ENCODE measurements at places on chromosomes 13 and 19.
A peak's percentile ranks its signal among the peaks of the same experiment; 100 is the strongest.

- DNase-seq, result no peak
These were observed 7.1 kb downstream of the FUZ start for GRCh38 chr19:49805822-49806619.

- no peak for DNase-seq
These were observed 232.9 kb downstream of the FOXO1 start for GRCh38 chr13:40433577-40433976.

DNA sequence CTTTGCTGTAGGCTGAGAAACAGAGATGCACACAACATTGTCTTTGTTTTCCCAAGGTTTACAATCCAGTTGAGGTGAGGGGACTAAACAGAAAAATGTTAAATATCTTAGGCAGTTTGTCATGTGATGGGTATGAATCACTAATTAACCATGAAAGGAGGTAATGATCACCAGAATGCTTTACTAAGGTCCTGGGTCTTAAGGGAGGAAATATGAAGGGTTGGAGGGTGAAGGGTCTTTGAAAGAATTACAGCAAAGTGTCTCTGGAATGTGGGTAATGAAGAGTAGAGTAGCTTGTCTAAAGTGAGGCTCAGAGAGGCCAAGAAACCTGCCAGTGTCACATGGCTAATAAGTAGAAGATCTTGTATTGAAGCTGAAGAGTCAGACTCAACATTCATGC, 19.0 kb downstream of the BIVM start:
- DNase-seq, result no peak

- no peak for DNase-seq
These were observed 311.4 kb upstream of the MAB21L1 start for GRCh38 chr13:35787937-35788336.

DNA sequence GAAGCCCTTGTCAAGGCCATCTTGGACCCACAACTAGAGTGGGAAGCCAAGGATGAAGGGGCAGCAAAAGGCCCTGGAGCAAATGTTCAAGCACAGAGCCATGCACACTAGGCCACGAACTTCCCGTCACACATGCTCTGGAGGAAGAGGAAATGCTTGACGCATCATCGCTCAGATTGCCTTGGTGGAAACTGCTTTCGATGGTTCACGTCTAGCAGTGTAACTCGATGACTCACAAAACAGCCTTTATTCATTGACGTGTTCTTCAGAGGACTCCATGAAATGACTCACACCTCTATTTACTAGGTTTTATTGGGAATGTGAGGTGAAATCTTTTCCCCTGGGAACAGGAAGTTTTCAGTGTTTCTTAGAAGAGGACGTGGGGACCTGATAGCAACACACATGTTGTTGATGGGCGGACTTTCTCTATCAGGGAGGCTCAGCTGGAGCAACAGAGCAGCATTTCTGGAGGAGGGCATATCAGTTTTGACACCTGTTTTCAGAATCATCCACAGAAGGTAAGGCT, 79.8 kb upstream of the FLT1 start:
- DNase-seq, result no peak

DNA sequence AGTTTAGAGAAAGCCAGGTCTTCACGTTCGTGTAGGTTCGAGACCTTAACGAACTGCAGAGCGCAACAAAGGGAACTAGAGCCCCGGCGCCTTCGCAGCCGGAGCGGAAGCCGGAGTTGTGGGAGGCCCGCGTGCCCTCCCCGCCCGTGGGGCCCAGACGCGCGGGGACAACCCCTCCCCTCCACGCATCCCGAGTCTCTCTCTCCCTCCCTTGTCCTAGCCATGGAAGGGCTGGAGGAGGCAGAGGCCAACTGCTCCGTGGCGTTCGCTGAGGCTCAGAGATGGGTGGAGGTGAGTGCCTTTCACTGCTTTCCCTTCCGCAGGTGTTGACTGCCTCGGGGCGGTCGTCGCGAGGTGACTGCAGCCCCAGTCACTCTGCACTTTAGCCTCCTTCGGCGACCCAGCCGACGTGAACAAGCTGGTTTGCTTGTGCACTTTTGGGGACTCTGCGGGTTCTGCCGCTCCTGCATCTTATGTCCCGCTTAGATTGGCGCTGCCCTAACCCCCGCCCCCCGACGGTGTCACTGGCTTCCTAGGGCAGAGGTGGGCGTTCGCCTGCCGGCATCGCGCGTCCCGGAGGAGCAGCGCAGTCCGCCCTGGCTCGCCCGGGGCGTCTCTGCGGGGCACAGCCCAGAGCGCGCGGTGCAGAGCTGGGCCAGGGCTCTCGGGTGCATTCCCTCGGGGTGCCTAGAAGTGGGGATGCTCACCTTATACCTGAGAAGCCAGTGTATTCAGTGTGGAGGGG, 478 bp downstream of the LMO7 start:
- no peak for DNase-seq

DNA sequence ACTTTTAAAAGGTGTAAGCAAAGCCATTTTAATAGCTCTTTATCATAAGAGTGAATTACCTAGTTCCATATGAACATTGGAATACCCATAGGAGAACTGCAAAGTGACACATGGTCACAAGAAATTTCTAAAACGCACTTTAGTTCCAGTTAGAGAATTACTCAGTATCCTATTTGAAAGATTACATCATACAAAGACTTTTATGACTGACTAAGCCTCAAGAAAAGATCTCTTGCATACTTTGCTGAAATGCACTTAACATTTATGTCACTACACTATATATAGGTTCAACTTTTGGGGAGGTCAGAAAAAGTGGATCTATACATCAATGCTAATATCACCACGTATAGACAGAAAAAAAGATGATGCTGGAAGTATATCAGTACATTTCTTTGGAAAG, 7.1 kb downstream of the PCDH9 start:
- no peak for DNase-seq

GRCh38 chr13:97067017-97067895, 73.0 kb upstream of the OXGR1 start:
- no peak for DNase-seq

- no peak for DNase-seq
These were observed 27.3 kb downstream of the INTS6 start for GRCh38 chr13:51425410-51426042.

DNA sequence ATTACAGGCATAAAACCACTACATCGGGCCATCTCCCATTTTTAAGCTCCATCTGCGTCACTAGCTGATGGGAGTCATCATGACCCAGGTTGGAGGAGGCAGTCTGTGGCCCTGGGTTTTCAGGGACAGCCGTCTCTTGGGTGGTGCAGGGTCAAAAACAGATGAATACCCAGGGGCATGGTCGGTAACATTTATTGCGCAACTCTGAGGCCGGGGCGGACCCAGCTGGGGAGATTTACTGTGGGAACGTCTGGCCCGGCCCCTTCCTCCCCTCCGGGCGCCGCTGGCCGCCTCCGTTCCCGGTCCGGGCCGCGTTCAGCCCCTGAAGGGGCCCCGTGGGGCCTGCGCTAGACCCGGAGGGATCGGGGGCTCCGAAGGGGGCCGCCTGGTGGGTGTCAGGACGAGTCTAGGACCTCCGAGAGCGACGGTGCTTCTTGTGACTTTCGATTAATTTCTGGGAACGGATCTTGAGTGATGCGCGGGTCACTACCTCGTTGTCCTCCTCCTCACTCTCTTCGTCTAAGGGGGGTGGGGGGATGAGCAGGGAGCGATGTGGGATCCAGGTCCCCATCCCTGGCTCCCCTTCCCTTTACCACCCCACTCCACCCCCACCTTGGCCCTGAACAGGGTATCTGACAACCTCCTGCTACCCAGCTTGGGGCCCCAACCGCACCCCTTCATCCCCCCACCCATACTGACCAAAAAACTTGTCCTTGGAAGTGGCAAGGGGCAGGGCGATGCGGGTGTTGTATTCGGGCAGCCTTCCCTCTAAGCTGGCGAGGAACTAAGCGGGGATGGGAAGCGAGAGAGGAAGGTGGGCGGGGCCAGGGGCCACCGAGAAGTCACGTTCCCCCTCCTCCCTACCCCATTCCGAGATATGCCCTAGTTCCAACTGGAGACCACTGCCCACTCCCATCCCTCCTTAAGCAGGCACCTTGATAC, 1.6 kb upstream of the RGL3 start:
- DNase-seq, result no peak

DNA sequence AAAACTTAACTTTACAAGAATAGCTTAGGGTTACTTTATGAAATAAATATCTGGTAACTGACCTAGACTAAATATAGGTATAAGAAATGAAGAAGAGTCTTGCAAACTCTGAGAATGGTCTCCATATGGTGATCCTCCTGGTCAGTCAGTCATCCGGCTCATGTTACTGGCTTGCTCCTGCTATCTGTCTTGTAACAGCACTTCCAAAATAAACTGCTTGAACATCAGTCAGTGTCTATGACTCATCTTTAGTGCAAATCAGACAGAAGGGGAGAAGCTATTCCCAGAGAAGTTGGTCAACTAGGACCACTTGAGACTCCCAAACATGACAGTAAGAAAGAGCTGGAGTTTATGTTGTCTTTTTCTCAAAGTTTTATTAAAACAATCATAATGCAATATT, 1550.9 kb downstream of the PCDH9 start:
- no peak for DNase-seq

GRCh38 chr13:37306778-37307544, 201.5 kb upstream of the CSNK1A1L start:
- no peak for DNase-seq

- DNase-seq, result no peak
These were observed 784 bp downstream of the PIBF1 start for GRCh38 chr13:72782717-72783116.

- DNase-seq, result no peak
These were observed 22.5 kb downstream of the SERP2 start for GRCh38 chr13:44395976-44396694.

- DNase-seq, result no peak
These were observed 187.2 kb downstream of the EFNB2 start for GRCh38 chr13:106348075-106348840.

GRCh38 chr13:38528986-38529385, 157.9 kb upstream of the FREM2 start:
- no peak for DNase-seq

GRCh38 chr13:73903561-73903960, 230.6 kb downstream of the KLF12 start:
- no peak for DNase-seq

DNA sequence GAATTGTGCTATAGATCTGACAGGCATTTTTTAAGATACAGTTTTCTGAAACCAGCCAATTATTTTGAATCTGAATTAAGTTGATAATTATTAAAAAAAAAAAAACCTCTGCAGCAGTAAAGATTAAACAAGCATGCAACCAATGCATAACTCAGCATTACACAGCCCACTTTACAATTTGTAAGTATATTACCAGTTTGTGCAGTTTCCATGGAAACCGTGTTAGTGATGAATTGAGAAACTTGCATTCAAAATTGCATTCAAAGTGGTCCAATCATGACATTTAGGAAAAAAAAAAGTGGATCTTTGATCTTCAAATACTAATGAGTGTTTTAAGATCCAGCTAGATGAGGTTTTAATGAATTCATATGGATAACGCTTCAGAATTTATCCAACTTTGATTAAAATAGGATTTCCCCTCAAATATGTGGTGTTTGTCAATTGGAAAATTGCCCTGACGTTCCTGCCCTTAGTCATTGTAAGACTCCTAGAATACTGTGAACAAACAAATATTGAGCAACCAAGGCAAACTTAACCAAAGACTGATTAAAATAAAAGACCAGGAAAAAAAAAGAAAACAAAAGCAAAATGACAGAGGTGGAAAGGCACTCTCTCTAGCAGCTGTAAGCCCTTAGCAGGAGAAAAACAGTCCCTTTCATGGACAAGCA, 314.8 kb upstream of the MAB21L1 start:
- no peak for DNase-seq

- no peak for DNase-seq
These were observed 21.5 kb downstream of the ELL start for GRCh38 chr19:18500376-18500775.

GRCh38 chr19:799076-799881, 2.0 kb downstream of the PTBP1 start:
- DNase-seq, result no peak

DNA sequence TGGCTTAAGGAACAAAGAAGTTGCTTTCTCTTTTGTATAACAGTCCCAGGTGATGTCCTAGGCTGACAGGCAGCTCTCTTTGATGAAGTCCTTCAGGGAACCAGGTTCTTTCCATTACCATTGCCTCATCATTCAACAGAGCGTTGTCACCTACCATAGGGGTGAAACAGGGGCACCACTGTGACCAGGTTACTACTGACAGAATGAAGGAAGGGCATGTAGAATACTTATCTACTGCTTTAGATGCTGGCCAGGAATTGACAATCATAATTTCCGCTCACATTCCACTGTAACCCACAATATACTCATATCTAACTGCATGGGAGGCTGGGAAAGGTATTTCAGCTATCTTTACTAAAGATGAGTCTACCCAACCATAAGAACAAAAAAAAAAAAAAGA, 148.0 kb upstream of the FNDC3A start:
- no peak for DNase-seq

- DNase-seq, result no peak
These were observed 22.7 kb downstream of the HPN start for GRCh38 chr19:35063940-35064818.

- DNase-seq, result peak; percentile 99
These were observed at the start of gene GADD45B for GRCh38 chr19:2475702-2476450. TSS of gene GADD45B (plus strand) at chr19:2476127. CDS start at chr19:2476359, 232 bp downstream.

DNA sequence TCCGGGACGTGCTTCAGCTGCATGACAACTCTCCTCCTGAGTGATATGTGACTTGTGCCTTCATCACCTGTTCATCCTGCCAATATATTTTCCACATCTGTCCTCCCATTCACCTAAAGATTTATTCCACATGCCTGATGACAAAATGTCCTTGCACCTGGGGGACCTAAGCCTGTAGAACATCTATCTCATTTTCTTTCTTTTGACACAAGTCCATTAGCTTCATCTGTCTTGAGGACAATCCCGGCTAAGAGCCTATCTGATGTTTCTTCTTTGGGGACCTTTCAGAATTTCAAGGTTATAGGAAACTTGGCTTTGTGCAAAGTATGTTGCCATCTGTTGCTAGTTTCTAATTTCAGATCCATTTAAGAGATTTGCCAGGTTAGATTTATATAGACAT, 41.1 kb downstream of the ITGBL1 start:
- no peak for DNase-seq

DNA sequence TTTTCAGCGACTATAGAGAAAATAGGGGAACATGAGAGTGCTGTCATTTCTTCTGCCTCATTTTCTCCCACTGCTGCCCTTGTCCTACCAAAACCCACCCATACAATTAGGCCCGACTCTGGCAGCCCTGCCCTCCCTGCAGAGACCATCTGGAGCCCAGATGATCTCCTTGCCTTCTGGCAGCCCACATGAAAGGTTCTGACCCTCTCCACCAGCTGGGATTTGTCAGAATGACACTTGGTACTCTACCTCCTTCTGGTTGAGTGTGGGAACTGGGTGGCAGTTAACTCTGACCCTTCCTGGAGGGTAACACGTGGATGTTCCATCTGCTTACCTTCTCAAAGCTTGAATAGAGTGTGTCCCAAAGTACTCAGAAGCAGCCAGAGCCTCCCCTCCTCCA, 21.0 kb upstream of the SIAH3 start:
- no peak for DNase-seq

DNA sequence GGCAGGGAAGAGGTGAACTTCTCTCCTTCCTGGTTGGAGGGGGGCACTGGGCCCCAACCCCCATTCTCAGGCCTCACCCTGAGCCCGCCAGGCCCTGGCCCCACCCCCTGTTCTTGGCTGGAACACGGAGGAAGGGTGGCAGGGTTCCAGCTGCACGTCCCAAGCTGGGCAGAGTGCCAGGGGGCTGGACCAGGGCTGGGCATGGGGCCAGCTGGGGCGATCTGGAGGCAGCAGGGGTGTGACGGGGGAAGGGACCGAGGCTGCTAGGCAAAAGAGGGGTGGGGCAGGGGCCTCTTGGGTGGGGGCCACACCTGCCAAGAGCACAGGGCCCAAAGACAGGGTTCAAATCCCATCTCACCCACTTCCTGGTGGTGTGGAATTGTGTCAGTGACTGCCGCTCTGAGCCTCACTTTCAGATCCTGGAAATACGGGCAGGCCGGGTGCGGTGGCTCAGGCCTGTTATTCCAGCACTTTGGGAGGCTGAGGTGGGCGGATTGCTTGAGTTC, 2.2 kb downstream of the HIF3A start:
- no peak for DNase-seq
